ENCODE measurements at places on chromosomes 5 and 9.

GRCh38 chr9:121650217-121651007 is 1.0 kb upstream of the DAB2IP start:
- DNase-seq: peak; percentile 7

DNA sequence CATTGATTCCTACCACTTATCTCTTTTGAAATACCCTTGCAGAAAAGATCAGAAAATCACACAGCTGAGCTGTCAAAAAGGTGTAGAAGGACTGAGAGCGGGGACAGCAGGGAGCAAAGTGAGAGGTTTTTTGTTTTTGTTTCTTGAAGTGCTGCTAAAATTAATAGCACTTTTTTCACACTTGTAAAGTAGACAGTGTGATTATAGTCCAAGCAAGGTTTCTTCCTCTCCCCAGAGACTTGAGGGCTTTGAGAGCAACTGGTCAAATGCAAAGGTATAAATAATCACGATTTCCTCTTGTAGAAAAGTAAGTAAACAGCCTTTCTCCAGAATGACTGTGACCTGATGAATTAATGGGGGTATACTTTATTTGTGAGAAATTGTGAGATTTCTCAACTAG is 326.9 kb downstream of the ZNF608 start:
- no peak for DNase-seq

DNA sequence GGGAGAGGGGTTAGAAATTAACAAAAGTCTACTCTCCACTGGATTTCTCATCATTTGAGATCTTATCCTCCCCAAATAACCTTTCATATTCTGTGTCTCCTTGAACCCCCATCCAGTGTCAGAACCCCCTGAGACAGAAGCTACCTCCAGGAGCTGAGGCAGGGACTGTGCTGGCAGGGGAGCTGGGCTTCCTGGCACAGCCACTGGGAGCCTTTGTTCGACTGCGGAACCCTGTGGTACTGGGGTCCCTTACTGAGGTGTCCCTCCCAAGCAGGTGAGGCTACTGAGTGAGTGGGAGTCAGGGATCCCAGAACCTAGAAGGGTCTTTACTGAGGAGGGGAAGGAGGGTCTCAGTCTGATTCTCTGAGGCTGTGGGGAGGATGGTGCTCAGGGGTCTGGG is 1.9 kb downstream of the SLC4A9 start:
- DNase-seq: no peak

DNA sequence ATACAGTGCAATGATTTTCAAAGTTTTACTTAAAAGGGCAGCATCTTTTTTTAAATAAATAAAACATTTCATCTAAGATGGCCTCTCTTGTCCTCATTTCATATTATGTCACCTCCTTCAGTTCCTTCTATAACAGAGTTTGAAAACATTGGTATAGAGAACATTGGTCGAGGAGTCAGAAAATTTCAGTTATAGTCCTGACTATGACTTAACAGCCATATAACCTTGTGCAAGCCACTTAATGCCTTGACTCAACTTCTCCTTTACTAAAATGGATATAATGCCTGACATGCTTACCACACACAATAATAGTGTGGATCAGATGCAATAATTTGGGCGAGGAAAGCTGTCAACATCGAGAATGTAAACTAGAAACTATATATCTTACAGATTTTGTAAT is 22.6 kb downstream of the SSBP2 start:
- no peak for DNase-seq

- no peak for DNase-seq
These were observed 448.4 kb downstream of the BNC2 start for GRCh38 chr9:16422114-16422513.
